Skin of body (tissue), 3 donors: ENCODE measurements at places on chromosomes 2 and 18. TPM values are rescaled to one million over a fixed set of nuclear protein-coding genes. Genes with fewer than 3 reads are reported as not detected.

ANKRD53 gene
- 2.1 TPM for total RNA-seq

OR6B3 gene
- not detected for total RNA-seq

TUBA4B gene
- not detected for total RNA-seq

RAD51AP2 gene
- 0.20 TPM for total RNA-seq

TMEM247 gene
- total RNA-seq, result not detected

RIOK3 gene
- total RNA-seq, result 84.7 TPM

NAT8 gene
- total RNA-seq, result not detected

GRCh38 chr18:39007031-39007902, 1441.7 kb upstream of the CELF4 start:
- DNase-seq, result no peak

DNA sequence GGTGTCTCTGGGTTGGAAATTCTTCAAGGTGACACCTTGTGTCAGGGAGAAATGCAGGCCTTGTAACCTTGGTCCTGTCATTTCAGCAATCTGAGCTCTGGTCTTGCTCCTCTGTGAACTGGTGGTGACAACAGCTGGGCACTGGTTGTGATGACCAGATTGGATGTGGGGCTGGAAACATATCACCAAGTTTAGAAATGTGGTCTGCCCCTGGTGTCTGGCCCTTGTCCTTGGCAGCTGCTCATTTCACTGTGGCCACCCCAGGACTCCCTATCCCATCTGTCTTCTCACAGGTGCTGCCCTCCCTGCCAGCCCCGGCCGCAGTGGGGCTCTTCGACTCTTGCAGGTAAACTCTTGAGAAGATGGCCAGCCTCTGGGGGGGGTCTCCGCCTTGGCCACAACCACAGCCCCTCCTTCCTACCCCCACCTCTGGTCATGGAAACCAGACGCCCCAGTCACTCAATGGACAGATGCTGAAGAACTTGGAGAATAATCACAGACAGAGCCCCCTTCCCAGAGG, 20.7 kb downstream of the SIX3 start:
- DNase-seq, result no peak

DNA sequence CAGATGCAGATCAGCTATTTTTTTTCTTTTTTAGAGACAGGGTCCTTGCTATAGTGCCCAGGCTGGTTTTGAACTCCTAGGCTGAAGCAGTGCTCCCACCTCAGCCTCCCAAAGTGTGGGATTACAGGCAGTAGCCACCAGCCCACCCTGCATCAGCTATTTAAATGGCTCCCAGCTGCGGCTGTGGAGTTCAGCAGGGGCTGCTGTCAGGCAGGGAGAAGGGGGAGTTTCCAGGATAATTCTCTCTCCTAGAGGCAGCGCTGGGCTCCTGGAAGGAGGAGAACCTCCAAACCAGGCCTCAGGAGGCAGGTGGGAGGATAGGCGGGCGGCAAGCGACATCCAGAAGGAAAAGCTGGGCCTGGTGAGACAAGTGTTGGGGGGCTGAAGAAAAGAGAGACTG, 65.7 kb downstream of the ACTR2 start:
- DNase-seq, result no peak

DNA sequence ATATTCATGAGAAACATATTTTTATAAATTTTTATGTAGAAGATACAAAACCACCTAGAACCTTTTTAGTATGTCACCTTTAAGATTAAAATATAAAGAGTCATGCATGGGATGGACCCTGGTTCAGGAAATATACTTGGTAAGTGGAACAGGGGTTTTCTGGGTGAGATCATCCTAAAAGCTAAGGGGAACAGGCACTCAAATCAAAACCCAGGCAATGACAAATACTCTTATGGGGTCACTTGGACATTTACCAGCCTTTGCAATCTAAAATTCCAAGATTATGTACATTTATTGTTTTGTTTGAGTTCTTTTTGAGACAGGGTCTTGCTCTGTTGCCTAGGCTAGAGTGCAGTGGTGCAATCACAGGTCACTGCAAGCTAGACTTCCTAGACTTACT, 65.8 kb downstream of the SGPP2 start:
- DNase-seq, result no peak

- no peak for DNase-seq
These were observed 28.5 kb upstream of the ALPP start for GRCh38 chr2:232349946-232350635.

DNA sequence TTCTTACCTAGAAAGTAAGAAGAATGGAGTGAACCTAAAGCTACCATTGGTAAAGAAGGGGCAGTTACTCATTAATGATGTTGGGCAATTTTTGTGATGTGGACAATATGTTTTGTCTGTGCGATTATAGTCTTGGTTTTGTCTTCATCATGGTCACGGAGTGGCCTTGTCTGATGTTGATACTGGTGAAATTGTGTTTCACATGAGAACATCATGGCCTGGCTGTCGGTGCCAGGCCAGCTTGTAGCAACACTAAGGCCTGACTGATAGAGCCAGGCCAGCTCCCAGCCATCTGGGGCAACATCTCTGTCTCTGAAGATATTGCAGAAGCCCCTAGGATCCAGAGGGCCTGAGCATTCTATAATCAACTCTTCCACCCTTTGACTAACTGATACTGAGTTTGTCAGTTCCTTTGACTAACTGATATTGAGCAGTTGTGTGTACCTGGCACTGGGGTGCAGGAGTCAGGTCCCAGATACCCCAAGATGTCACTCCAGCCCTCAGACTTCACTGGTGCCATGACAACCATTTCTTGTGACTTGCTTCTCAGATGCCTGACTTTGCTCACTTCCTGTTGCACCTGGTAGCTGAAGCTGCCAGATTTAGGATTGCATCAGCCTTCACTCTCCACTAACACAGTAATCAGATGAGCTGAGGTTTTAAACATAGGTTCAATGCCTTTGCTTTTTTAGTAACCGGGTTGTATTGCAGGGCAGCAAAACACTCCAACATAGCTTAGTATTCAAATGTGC, 62.5 kb downstream of the RPIA start:
- DNase-seq, result no peak

GRCh38 chr18:8763611-8764010, 58.3 kb downstream of the MTCL1 start:
- DNase-seq, result no peak

DNA sequence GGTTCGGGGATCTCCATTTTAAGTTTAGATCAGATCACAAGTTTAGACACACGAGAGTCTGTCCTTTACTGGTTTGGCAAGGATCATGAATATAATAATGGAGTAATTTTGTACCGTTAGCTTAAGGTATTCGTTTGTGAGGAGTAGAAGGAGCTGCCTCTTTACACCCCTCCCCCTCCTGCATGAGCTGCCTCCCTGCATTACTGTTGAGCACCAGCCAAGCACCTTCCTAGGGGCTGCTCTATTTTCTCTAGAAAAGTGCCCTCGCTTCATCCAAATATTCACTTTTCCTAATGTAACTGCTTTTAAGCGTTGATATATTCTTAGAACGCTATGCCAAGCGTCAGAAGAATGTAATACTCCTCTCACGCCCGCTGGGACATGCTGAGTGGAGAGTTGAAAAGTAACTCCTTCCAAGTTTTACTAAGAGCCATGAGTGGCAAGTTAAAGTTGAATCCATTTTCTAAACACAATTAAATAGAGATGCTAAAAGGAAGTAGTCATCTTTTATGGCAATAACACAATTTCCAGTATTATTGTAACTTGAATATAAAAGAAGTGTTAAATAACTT, 25.4 kb upstream of the SCN7A start:
- DNase-seq, result no peak

DNA sequence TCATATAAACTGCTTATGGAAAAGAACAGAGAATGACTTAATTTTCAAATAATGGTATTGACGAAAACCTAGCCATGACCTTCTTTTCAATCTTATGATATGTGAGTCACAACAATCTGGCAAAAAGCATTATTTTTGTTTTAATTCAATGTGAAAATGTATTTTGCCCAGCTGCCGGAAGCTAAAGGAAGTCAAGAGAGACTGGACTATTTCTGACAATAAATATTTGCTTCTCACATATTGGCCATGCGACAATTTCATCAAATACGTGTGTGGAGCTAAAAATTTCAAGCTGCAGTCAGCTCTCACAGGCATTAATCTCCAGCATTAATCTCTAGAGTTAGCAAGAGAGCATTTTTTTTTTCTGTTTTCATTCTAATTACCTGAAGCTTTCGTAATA, 881.0 kb downstream of the CPS1 start:
- DNase-seq, result no peak

DNA sequence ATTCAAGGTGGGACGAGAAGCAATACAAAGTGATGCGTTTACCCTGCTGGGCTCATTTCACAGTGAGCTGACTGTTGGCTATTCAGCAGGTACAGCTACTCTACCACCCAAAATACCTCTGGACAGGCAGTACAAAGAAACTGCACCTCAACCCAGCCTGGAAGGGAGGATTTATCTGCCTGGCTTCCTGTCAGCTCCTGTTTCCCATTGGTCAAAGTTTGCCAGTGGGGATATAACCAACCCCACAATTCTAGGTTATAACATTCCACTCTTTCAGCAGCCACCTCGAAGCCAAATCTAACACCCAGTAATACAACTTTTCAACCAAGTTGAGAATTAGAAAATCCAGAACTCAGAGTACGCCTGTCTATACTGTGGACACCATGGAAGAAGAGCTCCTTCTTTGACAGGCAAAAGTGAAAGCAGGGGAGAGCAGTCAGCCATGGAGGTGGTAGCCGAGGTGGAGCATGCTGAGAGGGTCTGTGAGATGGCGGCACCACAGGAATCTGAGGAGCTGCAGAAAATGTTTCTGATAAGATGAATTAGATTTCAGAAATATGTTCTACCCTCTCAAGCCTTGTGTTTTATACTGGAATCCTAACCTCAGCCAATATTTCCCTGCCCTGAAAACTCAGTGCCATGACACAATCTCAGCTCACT, 10.8 kb downstream of the DUSP19 start:
- no peak for DNase-seq
